ENCODE measurements at places on chromosomes 2 and 18.

DNA sequence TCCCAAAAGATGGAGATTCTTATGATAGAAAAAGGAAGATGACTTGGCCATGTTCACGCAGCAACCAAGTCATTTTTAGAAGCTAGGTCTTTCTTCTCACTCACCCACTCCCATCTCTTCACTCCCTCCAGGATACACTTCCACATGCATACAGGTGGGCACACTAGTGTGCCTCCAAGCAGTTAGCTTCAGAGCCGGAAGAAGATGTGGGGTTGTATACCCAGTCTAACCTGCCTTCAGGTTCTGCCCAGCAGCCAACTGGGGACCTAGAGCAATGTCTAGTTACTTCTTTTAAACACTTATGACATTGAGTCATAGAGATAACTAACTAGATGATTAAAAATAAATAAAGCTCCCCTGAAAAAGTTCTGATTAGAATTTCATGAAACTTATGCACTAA, 21.8 kb upstream of the TANK start:
- no peak for DNase-seq

DNA sequence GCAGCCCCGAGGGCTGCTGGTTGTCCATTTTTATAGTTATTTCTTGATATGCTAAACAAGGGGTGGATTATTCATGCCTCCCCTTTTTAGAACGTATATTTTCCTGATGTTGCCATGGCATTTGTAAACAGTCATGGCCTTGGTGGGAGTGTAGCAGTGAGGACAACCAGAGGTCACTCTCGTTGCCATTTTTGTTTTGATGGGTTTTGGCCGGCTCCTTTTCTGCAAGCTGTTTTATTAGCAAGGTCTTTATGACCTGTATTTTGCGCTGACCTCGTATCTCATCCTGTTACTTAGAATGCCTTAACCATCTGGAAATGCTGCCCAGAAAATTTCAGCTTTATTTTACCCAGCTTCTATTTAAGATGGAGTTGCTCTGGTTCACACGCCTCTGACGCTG, 825.8 kb upstream of the CDH2 start:
- no peak for DNase-seq

GRCh38 chr18:45335282-45336043, 279.8 kb upstream of the SLC14A2 start:
- no peak for DNase-seq

DNA sequence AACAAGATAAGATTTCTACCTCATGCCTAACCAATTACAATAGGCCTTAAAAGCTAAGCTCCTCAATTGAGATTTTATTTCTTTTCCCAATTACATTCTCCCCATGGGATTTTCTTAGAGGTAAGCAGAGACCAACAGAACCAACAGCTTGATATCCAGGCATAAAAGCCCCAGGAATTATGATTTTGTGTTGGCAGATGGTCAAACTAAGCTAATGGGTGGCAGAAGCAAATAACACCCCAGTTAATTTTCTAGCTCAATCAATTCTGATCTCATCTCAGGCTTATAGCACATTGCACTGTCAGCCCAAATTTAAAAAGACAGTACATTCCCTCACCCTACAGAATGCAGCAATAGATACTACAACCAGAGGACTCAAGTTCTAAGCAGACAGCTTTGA, 156.4 kb downstream of the NRXN1 start:
- DNase-seq = no peak

DNA sequence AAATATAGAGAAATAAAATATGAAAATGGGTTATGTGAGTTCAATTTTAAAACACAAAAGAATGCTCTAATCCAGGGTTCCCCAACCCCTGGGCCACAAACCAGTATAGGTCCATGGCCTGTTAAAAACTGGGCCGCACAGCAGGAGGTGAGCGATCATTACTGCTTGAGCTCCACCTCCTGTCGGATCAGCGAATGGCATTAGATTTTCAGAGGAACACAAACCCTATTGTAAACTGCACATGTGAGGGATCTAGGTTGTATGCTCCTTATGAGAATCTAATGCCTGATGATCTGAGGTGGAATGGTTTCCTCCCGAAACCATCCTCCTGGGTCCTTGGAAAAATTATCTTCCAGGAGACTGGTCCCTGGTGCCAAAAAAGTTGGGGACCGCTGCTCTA, 34.7 kb downstream of the TTR start:
- no peak for DNase-seq

DNA sequence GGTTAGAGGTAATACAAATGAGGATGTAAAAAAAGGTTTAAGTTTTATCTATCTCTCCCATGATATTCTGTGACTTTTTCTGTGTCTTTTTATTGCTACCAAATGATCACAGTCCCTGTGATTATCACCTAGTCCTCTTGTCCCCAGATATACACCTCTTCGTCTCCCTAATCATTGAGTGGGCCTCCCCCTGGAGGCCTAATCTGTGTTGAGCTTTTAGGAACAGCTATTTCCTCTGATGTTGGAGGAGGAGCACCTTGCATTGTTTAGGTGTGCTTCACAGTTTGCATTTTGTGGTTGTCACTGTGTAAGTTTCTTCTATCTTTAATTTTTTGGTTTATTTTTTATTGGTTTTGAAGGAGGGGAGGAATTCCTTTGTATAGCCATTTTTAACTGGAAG, 33.3 kb downstream of the CCDC85A start:
- no peak for DNase-seq

GRCh38 chr18:33440060-33441043, at the start of gene CCDC178:
Gene CCDC178 (minus strand): TSS chr18:33440721. CDS start chr18:33412088, 28,633 bp downstream.
- no peak for DNase-seq

DNA sequence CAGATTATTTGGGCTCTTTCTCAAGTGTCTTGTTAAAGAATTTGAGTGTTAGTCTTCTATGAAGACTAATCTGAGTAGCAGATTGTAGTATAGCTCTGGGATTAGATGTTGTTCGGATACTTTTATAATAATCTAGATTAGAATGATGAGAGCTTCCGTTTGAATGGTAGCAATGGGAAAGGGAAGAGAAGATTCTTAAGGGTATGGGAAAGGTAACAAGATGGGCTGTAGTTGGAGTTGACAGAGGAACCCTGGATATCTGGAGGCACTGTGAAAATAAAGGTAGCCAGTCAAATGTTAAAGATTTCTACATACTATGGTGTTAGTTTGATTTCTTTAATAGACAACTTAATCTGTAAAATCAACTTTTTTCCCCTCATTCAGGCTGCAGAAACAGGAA, 4.7 kb downstream of the DDX1 start:
- no peak for DNase-seq

DNA sequence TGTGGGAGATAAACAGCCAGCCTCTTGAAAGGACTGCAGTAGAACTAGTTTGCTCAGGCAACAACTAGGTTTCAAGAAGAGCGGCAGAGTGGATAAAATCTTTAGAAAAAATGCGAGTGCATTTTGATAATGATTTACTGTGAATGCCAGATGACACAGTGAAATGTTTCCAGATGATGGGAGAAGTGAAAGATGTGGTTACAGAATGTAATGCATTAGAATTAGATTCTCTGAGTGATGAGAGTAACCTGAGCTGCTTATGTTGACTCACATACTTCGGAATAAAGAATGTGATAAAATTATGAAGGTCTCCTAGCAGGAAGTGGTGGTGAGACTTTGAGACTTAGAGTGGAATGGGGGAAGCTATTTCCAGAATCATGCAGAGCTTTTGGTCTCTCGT, 184.3 kb downstream of the GULP1 start:
- no peak for DNase-seq

GRCh38 chr2:54555318-54555837, 99.3 kb downstream of the SPTBN1 start:
- no peak for DNase-seq

- no peak for DNase-seq
Observed at GRCh38 chr2:70979180-70979488, 704 bp downstream of the ANKRD53 start.

GRCh38 chr2:10185046-10185445, 62.5 kb downstream of the RRM2 start:
- no peak for DNase-seq

GRCh38 chr2:164760179-164760578, 81.4 kb downstream of the COBLL1 start:
- DNase-seq = no peak

GRCh38 chr2:8623958-8624591, 57.8 kb upstream of the ID2 start:
- no peak for DNase-seq

DNA sequence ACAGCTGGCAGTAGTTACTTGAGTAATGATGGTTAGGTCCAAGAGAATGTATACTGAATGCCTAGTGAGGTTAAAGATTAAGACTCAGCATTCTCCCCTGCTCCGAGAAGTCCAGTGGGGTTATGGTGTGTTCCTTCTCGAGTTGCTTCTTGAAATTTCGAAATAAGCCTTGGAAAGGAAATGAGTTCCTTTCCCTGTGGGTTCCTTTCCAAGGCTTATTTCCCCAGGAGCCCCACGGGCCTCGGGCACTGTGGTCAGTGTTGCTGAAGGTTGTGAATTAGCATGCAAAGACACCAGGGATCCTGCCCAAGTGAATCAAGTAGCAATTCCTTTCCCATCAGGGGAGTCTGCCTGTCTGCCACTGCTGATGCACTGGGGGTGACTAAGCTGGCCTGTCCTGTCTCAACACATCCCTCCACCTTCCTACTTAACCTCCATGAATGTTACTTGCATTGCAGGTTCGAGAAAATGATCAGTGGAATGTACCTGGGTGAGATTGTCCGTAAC, 53.6 kb downstream of the HK2 start:
- no peak for DNase-seq

DNA sequence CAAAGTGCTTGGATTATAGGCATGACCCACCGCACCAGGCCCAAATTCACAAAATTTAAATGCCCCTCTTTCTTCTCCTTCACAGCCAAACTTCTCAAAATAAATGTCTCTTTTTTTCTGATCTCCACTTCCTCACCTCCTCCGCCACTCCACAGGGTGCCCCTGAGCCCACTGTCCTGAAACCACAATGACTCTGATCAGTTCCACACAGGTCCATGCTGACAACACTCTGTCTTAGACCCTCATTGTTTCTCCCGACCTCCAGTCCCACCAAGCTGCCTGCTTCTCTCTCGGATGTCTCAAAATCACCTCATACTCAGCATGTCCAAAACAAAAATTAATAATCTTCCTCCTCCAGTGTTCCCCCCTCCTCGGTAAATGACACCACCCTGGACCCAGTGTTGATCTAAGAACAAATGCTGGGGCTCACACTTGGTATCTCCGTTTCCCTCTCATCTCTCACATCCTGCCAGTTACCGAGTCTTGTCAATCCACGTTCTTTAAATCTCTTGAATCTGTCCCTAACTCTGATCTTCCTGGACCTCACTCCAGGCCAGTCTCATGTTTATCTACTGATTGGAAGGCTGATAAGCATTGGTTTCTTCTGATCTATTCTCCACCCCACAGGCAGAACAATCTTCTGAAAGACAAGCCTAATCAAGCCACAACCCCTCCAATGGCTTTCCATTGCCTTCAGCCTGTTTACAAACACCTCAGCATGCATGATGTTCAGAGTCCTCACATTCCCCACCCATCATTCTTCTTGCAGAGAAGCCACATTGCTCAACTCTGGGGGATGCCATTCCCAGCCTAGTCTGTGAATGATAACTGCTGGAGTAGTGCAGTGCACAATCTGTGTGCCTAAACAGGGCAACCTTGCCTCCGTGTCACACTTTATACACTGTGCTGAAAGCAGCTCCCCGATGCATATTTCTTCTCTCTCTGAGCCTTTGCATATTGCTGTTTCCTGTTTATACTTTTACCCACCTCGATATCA, 12.4 kb upstream of the ANKRD44 start:
- no peak for DNase-seq

- DNase-seq = no peak
Observed at GRCh38 chr2:236552581-236553363, 16.9 kb upstream of the ACKR3 start.

GRCh38 chr2:179966778-179967394, 40.2 kb downstream of the CWC22 start:
- no peak for DNase-seq

- DNase-seq = no peak
Observed at GRCh38 chr2:200340508-200341224, 34.2 kb downstream of the SPATS2L start.

DNA sequence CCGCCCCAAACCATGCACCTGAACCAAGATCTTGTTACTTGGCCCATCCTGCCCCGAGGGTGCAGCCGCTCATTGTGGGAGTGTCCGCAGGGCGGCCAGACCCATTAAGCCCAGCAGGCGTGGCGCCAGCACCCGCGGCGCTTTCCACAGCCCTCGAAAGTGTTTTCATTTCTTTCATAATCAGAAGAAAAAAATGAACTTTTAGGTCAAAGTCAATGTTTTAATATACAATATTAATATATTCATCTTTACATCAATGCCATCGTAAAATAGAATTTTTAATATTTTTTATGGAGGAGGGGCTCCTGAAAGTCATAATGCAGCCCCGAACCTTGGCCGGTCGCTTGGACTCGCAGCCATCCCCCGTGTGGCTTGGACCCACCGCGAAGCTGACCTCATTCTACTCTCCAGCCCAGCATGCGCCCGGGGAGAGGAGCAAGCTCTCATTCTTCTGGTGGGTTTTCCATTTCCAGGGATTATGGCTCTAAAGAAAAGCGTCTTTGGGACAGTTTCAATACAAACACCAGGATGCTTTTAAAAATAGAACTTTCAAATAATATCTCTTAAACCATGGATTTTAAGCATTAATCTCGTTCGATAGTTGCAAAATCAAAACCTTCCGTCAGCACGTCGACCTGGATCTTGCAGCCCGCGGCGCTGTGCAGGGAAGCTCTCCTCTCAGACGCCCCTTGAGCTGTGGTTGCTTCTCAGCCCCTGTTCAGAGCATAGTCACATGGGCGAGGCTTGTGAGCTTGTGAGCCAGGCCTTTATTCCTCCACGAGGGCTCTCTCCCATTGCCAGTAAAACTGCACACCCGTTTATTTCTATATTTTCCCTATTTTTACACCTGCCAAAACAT, 17.2 kb upstream of the ASB1 start:
- no peak for DNase-seq

GRCh38 chr2:111982822-111983221, 72.2 kb upstream of the TMEM87B start:
- no peak for DNase-seq

DNA sequence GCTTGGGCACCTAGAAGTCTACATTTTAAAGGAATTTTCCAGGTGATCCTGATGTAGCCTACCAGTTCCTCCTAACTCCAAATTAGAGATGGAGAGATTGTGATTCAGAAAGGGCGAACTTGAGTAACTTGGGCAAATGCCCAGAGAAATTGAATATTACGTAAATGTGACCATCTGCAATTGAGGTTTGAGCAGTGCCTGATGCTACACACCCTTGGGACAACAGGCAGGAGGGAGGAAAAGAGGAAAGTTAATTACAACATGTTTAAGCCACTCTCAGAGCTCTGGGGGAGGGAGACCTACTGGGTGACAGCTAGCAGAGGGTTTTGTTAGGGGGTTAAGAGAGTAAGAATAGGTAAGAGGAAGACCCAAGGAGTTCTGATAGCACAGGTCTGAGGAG, 208.9 kb downstream of the LPIN1 start:
- no peak for DNase-seq

GRCh38 chr2:119487434-119488244, 36.6 kb downstream of the SCTR start:
- DNase-seq = no peak

All from activated naive CD4-positive, alpha-beta T cell treated with anti-CD3 and anti-CD28 coated beads, Interleukin-2, amount 50 U/mL, for 16 hours (primary cell).